ENCODE measurements at places on chromosomes 5 and 9. TPM values are rescaled to one million over a fixed set of nuclear protein-coding genes. Genes with fewer than 3 reads are reported as not detected.

The STING1 gene
- total RNA-seq = 80.0 TPM

The SPINK6 gene
- total RNA-seq = not detected

DNA sequence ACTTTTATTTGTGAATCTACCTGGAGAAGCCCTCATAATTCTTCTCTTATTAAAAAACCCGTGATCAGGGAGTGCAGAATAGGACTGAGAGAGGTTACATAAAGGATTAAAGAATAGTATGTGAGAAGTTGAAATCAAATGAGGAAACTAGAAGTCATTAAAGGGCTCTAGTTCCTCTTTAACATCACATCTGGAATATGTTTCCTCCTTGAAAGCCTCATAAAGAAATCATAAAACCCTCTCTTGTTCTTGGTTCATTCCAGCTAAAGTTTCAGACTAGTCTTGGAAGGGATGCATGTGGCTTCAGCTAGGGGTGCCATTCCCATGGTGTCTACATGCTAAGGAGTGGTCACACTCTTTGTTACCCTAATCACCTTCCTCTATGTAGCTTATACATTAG lies 5.7 kb upstream of the C5orf46 start:
- no peaks in the 10 kb centered on the region for H3K4me1 ChIP-seq
- H3K27me3 ChIP-seq = no peaks in the 10 kb centered on the region
- H3K4me3 ChIP-seq = no peak overlapping the region
- peak overlapping the region; percentile 67 for H3K27ac ChIP-seq

DNA sequence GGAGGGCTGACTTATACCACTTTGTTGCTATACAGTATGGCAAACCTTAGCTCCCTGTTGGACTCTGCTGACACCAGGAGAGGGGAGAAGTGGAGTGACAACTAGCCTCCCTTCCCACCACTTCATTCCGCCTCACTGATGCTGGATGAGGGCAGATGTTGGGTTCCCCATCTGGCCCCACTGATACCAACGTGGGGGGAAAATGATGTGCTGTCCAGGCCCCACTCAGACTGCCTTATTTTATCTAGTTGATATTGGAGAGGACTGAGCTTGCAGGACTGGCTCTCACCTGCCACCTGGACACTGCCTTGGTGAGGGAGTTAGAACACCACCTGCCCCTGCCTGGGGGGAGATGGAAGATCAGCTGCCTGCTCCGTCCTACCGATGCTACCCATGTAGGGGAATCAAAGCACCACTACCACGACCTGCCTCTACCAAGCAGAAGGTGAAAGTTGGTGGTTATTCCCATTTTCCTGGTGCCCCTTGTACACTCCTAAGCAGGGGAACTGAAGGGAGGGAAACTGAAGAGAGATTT lies 292.1 kb downstream of the GADD45G start:
- H3K36me3 ChIP-seq = no peaks in the 10 kb centered on the region
- H3K4me3 ChIP-seq = no peak overlapping the region
- H3K27me3 ChIP-seq = no peaks in the 10 kb centered on the region
- H3K27ac ChIP-seq = no peak overlapping the region

DNA sequence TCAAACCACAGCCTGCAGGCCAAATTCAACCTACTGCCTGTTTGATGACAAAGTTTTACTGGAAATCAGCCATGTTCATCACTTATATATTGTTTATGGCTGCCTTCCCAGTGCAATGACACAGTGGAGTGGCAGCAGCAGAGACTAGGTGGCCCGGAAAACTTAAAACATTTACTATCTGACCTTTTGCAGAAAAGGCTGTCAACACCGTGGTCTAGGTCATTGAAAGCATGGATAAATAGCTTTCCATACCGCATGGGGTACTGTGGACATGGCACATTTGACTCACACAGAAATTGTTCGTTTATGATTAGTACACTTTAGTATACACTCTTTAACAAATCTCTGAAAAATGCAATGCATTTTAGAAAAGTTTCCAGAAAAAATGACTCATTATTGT lies 298.3 kb upstream of the EFNA5 start:
- no peaks in the 10 kb centered on the region for H3K27me3 ChIP-seq
- DNase-seq = no peak
- no peak overlapping the region for H3K4me3 ChIP-seq
- H3K27ac ChIP-seq = no peak overlapping the region

DNA sequence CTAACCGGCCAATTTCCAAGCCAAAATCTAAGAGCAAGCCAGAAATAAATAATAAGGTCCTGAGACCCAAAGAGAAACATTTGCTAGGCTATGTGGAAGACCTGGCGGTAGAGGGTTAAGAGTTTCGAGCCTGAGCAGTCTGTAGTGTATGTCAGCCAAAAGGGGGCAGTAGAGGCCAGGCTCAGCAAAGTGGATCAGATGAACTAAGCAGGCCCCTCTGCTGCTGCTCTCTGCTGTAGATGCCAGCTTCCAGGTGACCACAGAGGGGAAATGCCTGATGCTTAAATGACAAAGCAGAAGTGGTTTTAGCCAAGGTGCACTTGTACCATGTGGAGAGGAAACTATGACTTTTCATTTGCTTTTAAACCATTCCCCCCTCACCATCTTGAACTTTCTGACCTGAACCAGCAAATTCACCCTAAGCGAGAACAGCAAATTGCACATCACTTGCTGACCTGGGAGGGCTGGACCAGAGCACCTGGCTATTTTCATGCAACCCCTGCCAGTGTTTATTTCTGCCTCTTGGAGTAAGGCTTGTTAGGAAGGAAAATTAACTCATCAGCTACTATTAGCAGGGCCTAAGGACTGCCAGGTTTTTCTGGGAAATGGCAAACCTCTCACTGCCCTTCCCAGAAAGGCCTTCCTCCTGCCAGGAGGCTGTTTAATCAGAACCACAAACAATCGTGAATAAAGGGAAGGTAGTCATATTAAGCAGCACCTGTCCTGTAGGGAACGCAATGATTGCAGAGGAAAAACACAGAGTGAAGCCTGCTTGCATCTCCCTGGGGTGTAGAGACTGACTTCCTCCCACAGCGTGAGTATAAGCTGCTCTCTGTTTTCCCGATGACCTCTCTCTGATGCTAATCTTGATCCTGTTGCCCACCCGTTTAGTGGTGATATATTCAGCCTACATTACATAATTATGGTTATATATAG lies 818.2 kb downstream of the TLR4 start:
- no peaks in the 10 kb centered on the region for H3K27me3 ChIP-seq
- no peak overlapping the region for H3K27ac ChIP-seq
- no peak for DNase-seq
- no peaks in the 10 kb centered on the region for H3K36me3 ChIP-seq
- no peaks in the 10 kb centered on the region for H3K4me1 ChIP-seq

Data from right atrium auricular region (tissue), 2 donors.